ENCODE measurements at places on chromosomes 1 and 21. TPM values are rescaled to one million over a fixed set of nuclear protein-coding genes. Genes with fewer than 3 reads are reported as not detected.

Gene RPE65
- total RNA-seq = not detected

Gene FCRL1
- not detected for total RNA-seq

- H3K4me3 ChIP-seq = no peak overlapping the region
- no peaks in the 10 kb centered on the region for H3K36me3 ChIP-seq
- no peak overlapping the region for H3K27ac ChIP-seq
- peaks cover 23% of the 10 kb centered on the region for H3K4me1 ChIP-seq
Observed at GRCh38 chr1:9312168-9312720, 19.6 kb downstream of the SPSB1 start.

GRCh38 chr21:15353546-15353945 lies 288.7 kb upstream of the NRIP1 start:
- no peak overlapping the region for H3K4me3 ChIP-seq
- no peak for DNase-seq
- H3K4me1 ChIP-seq = no peaks in the 10 kb centered on the region
- no peaks in the 10 kb centered on the region for H3K27me3 ChIP-seq
- no peaks in the 10 kb centered on the region for H3K36me3 ChIP-seq

DNA sequence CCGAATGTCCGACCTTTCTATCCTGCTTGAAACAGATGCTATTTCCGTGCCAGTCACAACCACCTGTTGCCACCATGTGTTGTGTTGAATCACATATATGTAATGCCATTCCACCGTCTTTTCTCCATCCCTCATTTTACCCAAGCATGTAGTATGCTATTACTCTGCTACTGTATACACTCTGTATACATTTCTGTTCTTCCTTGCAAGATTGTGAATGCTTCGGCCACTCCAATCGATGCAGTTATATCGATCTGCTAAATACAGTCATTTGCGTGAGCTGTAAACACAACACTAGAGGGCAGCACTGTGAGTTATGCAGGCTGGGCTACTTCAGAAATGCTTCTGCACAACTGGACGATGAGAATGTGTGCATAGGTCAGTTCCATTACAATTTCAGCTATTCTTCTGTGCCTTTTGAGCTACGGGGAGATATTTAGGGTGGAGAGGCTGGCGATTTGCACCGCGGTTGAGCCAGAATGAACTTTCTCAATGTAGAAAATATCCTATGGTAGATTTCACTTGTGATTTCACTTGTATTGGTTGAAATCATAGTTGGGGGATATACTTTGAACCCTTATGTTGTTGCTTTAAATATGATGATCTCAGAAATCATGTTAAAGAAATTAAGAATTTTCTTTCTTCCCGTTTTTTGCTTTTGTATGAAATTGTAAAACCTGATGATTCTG lies 289.8 kb downstream of the NTNG1 start:
- no peaks in the 10 kb centered on the region for H3K27me3 ChIP-seq
- no peaks in the 10 kb centered on the region for H3K36me3 ChIP-seq
- no peak overlapping the region for H3K27ac ChIP-seq
- no peak overlapping the region for H3K4me3 ChIP-seq

DNA sequence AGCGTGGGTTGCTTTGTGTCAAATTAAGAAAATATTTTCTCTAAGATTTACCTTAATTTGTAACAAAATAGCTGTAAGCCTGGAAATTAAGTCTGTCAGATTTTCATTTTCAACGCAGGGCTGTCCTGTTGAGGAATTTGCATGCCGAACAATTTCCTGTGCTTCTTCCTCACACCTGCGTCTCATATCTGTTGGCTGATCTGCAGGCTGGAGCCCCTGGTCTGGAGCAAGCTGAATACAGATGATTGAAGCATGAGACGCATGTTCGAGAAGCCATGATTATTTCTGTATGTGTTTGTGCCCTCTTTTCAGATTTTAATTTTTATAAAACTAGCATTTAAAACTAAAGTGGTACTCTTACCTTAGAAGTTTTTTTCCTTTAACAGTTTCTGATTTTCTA lies 9.8 kb downstream of the MIXL1 start:
- H3K4me3 ChIP-seq = no peak overlapping the region
- no peak overlapping the region for H3K27ac ChIP-seq
- DNase-seq = no peak
- no peaks in the 10 kb centered on the region for H3K27me3 ChIP-seq
- no peaks in the 10 kb centered on the region for H3K4me1 ChIP-seq

- H3K4me1 ChIP-seq = peaks cover 3% of the 10 kb centered on the region
- H3K27ac ChIP-seq = no peak overlapping the region
- DNase-seq = no peak
- H3K36me3 ChIP-seq = no peaks in the 10 kb centered on the region
- no peaks in the 10 kb centered on the region for H3K27me3 ChIP-seq
Observed at GRCh38 chr1:58804853-58805565, 21.2 kb upstream of the JUN start.

GRCh38 chr1:1435911-1436629 lies 580 bp downstream of the VWA1 start:
- peaks cover 46% of the 10 kb centered on the region for H3K4me1 ChIP-seq
- H3K27ac ChIP-seq = peak overlapping the region; percentile 99
- H3K27me3 ChIP-seq = no peaks in the 10 kb centered on the region
- no peak for DNase-seq
- peak overlapping the region; percentile 92 for H3K4me3 ChIP-seq

DNA sequence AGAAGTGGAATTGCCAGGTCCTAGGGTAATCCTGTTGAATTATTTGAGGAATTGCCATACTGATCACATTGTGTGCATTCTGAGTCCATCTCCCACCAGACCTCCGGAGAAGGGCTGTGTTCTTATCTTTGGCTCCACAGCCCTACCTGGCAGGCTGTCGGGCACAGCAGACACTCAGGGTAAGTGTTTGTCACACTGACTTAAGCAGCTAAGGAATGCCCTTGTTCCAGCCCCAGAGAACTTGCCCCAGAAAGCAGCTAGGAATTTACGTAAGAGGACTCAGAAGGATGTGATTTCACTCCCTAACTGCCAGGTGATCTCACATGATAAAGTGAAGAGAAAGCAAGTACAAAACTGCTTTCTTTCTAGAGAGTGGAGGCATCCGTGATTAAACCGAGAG lies 21.0 kb downstream of the VASH2 start:
- no peak for DNase-seq
- H3K4me1 ChIP-seq = peaks cover 9% of the 10 kb centered on the region
- no peaks in the 10 kb centered on the region for H3K36me3 ChIP-seq
- H3K27ac ChIP-seq = no peak overlapping the region

DNA sequence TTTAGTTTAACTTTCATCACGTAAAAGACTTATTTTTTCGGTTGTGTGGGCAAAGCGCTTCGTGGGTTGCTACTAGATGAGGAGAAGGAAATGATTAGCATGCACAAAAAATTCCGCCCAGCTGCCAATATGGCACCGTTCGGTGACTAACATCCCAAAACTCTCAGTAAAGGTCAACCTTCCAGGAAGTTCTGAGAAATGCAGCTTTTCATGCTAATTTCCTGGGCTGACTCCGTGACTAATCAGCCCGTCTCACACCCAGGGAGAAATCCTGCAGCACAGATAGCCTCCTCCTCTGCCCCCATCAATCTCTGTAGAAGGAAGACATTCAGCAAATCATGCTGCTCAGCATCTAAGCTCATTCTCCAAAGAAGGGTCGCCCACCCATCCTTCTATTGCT lies 34.1 kb downstream of the TMCO4 start:
- peak overlapping the region; percentile 47 for H3K27ac ChIP-seq
- peak; percentile 54 for DNase-seq

GRCh38 chr1:204449678-204450280 lies 38.2 kb upstream of the PPP1R15B start:
- peaks cover 45% of the 10 kb centered on the region for H3K4me1 ChIP-seq
- no peak for DNase-seq
- no peak overlapping the region for H3K27ac ChIP-seq
- no peaks in the 10 kb centered on the region for H3K27me3 ChIP-seq

DNA sequence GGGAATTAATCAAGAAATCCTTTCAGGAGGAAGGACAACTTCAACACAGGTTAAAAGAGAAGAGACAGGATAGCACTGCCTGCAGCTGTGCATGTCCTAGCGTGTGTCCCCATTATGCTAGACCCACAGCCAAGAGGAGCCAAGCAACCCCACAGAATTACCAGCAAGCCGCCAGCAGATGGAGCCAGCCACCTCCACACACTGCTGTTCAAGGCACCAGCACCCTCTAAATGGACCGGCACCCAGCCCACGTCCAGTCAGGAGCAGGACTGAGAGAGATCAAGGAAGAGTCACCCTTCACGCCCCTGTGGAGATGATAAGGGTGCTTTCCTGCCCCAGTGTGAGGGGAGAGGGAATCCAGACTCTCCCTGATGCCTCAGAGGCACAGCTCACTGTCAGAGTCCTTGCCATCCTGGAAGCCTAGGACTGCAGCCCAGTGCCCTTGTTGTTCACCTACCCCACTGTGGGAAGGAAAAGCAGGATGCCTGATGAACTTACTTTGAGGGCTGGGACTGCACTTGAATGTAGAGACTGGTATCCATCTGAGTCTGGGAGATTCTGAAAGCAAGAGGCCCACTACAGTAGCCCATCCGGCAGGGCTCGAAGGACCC lies 37.1 kb upstream of the CTTNBP2NL start:
- no peaks in the 10 kb centered on the region for H3K4me1 ChIP-seq
- no peak overlapping the region for H3K27ac ChIP-seq
- H3K27me3 ChIP-seq = peaks cover 21% of the 10 kb centered on the region
- H3K4me3 ChIP-seq = no peak overlapping the region
- H3K36me3 ChIP-seq = no peaks in the 10 kb centered on the region

- H3K4me1 ChIP-seq = no peaks in the 10 kb centered on the region
- no peaks in the 10 kb centered on the region for H3K27me3 ChIP-seq
- H3K4me3 ChIP-seq = no peak overlapping the region
Observed at GRCh38 chr1:219220945-219221344, 47.3 kb downstream of the LYPLAL1 start.

All from HCT116 (cell line).